ENCODE measurements at places on chromosomes 4 and X.

DNA sequence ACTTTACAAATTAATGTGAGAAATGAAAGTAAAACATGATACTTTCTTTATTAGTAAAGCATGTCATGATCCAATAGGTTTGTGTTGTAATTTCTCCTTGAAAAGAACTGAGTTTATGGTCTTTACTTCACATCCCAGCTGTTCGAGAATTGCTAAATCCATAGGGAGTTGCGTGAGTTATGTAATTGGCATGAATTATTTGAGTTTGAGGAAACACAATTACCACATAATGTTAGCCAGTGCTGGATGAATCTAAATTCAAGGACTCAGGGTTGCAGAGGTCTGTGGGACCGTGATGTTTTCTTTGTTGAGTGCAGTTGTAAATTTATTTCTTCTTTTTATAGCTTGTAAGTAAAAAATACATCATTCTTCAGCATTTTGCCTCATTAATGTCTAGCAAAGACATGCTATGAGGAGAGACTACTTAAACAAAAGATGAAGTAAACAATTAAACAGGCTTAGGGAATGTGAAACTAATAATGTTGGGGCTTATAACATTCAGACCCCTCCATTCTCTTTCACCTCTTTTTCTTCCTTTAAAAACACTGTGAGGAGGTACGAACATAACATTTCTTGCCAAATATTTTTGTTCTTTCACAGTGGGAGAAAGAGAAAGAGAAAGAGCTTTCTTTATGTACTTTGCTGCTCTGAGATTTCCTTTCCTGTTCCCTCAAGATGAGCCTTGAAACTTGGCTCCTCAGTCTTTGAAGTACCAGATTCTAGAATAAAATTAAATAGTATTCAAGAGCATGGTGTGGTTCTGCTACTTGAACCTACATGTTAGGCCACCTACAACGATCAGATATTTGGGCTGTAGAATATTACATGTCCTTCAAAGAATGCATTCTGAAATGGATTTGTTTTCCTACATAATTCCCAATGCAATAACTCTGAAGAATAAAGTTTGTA lies 159.6 kb upstream of the ANK2 start:
- no peak for DNase-seq

DNA sequence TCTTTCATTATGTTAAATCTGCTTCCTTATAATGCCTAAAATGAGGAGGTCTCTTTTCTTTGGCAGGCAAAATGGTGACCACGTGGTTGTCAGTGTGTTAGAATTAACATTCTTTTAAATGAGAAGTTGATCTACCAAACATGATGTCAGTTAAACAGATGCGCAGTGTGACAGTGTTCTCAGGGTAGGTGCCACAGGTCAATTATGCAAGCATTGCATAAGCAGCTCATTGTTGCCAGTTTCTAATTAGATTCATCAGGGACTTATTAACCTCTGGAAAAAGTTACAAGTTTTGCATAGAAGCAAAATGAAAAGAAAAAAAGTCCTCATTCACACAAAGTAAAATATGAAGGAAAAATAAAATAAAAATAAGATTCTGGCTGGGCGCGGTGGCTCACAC lies 324.1 kb upstream of the GALNT7 start:
- no peak for DNase-seq

- DNase-seq, result no peak
These were observed 15.6 kb upstream of the MBNL3 start for GRCh38 chrX:132504417-132504816.

GRCh38 chr4:57462843-57463242 lies 352.7 kb upstream of the IGFBP7 start:
- DNase-seq, result no peak

GRCh38 chrX:115652221-115652620 lies 91.2 kb downstream of the PLS3 start:
- DNase-seq, result no peak

GRCh38 chrX:101759000-101759399 lies 99.3 kb upstream of the ARMCX2 start:
- no peak for DNase-seq

DNA sequence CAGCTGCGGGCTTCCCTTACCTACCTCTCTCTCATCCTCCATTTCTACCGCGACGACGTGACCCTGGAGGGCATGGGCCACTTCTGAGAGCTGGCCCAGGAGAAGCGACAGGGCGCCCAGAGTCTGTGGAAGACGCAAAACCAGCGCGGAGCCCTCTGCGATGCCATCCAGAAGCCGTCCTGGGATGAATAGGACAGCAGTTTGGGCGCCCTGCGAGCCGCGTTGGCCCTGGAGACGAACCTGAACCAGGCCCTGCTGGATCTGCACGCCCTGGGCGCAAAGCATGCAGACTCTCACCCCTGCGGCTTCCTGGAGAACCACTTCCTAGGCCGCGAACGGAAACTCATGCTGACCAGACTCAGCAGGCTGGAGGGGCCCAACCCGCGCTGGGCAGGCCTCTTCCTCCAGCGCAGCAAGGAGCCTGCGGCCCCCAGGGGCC lies 52.7 kb upstream of the TMPRSS11F start:
- no peak for DNase-seq

DNA sequence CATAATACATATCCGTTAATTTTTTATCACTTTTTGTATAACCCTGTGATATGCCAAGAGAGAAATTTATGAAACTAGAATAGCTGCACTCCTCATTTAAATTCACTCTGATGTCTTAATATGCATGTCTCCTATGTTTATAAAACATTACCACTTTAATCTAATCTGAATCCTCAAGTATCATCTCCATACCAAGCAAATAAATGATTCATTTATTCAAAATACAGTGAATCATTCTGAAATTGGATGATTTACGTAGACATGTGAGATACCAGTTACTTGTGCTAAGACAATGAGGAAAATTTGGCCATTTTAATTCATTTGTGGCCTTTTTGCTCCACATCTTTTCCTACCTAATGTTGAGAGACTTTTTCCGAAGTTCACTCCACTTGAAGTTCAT lies 435.1 kb upstream of the FTHL17 start:
- DNase-seq, result no peak

DNA sequence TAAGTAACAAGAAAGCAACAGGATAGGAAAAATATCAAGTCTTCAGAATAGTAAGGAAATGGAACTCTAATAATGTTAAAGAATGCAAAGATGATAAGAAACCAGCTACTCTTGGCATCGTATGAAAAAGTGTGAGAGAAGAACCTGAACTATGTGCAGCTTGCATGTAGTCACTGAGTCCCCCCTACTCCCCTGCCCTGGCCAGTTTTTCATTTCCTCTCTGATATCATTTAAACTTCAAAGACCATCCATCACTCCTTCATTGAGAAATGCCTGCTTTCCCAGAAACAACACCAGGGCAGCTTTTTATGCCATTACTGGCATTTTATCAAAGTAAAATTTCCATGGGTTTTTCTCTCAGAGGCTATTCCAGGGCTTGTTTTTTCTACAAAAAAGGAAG lies 28.1 kb downstream of the INPP4B start:
- DNase-seq, result no peak

GRCh38 chr4:83240379-83240875 lies 44.2 kb downstream of the COQ2 start:
- DNase-seq, result peak; percentile 89

DNA sequence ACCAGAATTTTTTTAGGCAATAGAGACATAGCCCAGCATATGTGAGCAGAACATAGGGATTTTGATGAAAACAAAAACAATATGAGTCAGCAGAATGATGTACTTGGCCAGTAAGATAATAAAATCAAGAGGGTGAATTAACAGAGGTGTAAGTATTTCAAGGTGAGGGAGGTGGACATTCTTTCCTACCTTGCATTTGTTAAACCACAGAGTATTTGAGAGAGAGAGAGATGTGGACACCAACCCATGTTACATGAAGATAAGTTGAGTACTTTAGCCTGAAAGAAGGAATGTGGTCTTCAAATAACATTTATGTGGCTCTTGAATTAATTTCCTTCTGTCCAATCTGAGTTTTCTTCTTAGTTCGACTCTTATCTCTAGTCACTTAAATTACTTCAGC lies 68.6 kb downstream of the DIAPH2 start:
- DNase-seq, result no peak

GRCh38 chr4:152860046-152860445 lies 76.1 kb upstream of the FHDC1 start:
- DNase-seq, result no peak

GRCh38 chr4:54099748-54100574 lies at the start of gene GSX2:
TSS of gene GSX2 (plus strand) at chr4:54100163. CDS start at chr4:54100345, 182 bp downstream.
- DNase-seq, result no peak

- DNase-seq, result no peak
These were observed 122.7 kb downstream of the TMEM164 start for GRCh38 chrX:110125446-110126162.

GRCh38 chrX:8927701-8928100 lies 106.2 kb downstream of the FAM9B start:
- no peak for DNase-seq

- no peak for DNase-seq
These were observed 35.8 kb downstream of the APLN start for GRCh38 chrX:129618997-129619396.

GRCh38 chr4:4395849-4396627 lies 9.1 kb downstream of the NSG1 start:
- DNase-seq, result peak; percentile 57

- no peak for DNase-seq
These were observed 397.9 kb downstream of the FAM47B start for GRCh38 chrX:35340465-35340864.

DNA sequence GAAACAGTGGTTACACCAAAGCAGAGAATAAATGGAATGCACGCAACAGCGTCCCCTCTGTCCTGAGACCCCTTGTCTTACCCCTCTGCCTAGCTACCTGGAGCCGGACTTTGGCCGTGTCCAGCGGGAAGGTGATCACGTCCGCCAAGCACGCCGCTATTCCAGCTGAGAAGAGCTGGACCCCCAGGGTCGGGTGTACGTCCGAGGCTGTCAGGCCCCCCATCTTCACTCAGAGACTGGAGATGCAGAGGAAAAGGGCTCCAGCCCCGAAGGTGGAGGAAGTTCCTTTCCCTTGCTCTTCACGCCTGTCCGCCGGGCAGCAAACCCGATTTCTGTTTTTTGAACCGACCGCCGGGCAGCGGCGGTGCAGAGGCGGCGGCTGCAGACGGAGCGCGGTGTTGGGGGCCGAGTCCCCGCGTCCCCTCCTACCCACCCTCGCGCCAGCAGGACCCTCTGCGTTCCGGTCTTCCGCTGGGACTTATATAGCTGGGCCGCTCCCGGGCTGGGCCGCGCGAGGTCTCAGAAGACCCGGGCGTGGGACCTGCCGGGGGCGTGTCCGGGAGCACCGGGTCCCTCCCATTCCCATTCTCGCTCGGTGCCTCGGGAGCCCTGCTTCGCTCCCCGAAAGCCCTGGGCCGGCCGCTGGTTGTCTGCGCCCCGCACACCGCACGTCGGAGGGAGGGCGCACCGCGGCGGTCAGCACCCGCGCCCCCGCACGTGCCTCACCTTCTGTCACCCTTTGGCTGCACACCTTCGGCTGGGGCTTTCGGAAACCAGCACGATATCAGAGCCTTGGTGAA lies at the start of gene UCP1:
TSS of gene UCP1 (minus strand) at position 455 of the 800 bp plus-strand sequence. CDS start at position 223, 232 bp downstream.
- no peak for DNase-seq

All from HL-60 (cell line).